ENCODE measurements at places on chromosomes 5 and 9.

GRCh38 chr5:2441495-2442180 is 309.8 kb downstream of the IRX2 start:
- no peak for DNase-seq

GRCh38 chr9:107345327-107345726 is 62.2 kb downstream of the RAD23B start:
- DNase-seq: no peak

DNA sequence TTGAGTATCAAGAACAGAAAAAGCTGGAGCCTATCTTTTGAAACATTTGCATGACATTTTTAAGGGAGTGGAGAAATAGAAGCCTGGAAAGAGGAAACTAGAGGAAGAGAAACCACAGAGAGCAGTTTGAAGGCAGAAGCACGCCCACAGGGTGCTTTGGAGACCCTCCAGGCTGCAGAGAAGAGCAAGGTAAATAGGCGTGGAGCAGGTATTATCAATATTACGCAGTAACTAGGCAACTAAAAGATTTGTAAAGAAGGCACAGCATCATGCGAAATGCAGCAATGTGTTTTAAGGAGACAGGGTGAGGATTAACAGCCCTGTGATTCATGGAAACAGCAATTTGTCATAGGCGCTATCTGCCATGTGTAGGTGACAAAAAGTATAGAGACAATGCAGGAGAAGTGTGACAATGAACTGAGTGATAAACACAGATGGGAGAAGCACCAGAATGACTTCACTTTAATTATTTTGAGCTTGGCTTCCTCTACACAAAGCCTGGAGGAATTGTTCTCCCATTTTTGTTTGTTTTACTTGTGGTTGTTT is 281.2 kb downstream of the BRINP1 start:
- DNase-seq: no peak

DNA sequence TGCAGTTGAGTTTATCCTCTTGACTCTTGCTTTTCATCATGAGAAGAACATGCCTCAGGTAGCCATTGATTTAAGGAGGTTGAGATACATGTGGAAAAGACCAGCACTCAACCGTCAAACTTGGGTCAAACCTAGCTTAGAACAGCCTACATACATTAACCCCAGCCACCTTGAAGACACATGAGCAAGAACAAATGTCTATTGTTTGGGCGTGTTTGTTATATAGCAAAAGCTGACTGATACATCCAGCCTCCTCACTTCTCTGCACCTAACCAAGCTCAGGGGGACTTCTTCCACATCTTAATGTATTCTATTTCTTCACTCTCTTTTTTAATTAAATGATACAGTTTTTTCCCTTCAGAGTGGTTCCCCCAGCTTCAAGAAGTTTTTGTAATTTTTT is 28.7 kb downstream of the DRD1 start:
- DNase-seq: no peak

DNA sequence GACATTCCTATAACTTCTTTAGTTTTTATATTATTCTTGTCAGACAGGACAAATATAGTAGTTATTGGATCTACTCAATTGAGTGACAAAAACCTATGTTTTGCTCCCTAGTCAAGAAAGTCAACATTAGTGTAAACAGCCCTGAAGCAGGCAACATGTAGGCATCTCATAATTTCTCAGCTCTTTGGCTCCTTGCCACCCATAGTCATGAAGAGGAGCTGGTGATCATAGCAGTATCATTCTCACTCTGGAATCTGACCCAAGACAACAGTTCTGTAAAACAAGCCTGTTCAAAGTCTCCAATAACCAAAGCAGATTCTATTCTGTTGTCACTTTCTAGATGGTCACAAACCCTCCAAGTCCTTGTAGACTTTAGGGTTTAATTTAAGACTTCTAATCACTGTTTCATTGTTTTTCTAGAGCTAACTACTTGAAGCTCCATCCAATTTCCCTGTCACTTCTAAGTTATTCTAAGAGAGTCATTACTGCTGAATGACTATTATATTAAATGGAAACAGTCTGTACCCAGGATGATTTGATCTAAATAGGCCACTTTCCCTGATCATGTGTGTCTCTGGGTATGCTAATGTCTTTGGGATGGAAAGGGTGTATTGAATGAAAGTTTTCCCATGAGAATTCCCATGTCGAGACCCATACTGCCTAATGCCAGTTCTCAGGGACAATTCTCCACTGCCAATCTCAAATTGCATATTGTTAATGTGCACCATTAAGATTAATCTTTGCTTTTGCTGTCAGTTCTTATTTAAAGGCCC is 533.3 kb downstream of the ACTL7B start:
- DNase-seq: no peak

DNA sequence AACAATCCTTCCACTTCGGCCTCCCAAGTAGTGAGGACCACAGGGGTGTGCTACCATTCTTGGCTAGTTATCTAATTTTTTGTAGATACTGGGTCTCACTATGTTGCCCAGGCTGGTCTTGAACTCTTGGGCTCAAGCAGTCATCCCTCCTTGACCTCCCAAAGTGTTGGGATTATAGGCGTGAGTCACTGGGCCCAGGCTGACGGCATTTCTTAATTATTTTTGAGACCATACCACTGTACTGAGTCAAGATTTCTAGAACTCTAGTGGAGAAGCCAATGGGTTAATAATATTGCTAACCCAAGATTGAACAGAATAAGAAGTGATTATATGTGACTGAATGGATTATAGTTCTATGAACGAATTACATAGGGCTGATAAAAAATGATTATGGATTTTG is 66.7 kb downstream of the TARS1 start:
- no peak for DNase-seq

DNA sequence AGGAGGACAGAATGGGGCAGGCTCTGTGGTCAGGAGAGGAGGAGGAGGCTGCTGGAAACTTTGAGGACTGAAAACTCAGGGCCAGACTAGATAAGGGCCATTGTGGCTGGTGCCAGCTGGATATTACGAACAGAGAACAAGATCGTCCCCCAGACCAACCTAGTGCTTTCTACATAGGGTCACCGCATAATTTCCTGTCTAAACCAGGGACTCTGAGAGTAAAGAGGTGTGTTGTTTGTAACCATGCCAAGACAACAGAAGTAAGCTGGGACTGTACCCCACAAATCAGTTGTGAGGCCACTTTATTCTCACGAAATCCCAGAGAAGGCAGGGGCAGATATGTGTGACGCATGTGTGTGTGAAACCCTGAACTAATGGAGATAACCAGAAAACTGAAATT is 20.3 kb upstream of the GFPT2 start:
- DNase-seq: no peak

DNA sequence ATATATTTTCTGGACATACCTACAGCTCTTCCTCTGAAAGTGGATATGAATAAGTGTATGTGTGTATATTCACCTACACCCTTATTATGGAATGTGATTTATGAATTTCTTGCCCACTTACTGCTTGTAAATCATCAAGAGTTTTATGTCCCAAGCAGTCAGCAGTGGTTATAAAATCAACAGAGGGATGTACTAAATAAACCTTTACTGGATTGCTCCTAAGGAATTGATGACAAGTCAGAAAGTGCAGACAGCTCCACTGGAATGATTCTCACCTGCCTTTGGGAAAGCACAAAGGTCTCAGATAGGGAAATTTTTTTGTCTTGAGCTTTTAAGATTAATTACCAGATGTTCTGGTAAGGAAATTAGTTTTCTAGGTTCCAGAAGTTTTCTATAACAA is 9.3 kb downstream of the TMEM174 start:
- DNase-seq: no peak

GRCh38 chr9:16367605-16368231 is 502.8 kb downstream of the BNC2 start:
- no peak for DNase-seq
